ENCODE measurements at places on chromosomes 2 and 18.

GRCh38 chr2:233708942-233709341 is 3.8 kb upstream of the UGT1A5 start:
- no peak for DNase-seq

GRCh38 chr2:25664183-25664964 is 9.0 kb downstream of the DTNB start:
- peak; percentile 30 for DNase-seq

DNA sequence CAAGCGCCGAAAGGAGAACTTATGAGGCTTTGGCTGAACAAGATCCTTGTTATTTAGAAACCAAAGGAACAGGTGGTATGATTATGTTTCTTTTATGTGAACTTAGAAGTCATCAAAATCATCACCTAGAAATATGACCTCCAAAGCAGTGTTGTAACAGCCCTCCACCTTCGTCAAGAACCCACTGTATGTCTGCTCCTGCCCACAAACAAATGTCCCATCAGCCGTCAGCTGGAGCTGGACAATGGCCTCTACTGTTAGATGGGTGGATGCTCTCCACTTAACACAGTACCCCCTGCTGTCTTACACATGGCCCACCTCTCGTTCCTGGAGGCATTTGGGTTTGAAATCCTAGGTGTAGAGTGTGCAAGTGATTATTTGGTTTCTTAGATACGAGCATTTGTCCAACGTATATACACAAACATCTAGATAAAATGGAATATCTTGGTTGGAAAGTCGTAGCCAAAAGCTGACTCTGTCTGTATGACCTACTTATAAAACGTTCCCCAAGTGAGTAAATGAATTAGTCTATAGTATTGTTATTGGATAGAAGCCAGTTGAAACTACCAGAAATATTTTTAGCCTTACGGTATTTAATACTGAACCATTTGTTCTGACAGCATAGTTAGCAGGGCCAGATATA is 113.0 kb downstream of the CRIM1 start:
- DNase-seq: no peak

- DNase-seq: no peak
Observed at GRCh38 chr2:133788386-133788785, 220.1 kb upstream of the NCKAP5 start.

DNA sequence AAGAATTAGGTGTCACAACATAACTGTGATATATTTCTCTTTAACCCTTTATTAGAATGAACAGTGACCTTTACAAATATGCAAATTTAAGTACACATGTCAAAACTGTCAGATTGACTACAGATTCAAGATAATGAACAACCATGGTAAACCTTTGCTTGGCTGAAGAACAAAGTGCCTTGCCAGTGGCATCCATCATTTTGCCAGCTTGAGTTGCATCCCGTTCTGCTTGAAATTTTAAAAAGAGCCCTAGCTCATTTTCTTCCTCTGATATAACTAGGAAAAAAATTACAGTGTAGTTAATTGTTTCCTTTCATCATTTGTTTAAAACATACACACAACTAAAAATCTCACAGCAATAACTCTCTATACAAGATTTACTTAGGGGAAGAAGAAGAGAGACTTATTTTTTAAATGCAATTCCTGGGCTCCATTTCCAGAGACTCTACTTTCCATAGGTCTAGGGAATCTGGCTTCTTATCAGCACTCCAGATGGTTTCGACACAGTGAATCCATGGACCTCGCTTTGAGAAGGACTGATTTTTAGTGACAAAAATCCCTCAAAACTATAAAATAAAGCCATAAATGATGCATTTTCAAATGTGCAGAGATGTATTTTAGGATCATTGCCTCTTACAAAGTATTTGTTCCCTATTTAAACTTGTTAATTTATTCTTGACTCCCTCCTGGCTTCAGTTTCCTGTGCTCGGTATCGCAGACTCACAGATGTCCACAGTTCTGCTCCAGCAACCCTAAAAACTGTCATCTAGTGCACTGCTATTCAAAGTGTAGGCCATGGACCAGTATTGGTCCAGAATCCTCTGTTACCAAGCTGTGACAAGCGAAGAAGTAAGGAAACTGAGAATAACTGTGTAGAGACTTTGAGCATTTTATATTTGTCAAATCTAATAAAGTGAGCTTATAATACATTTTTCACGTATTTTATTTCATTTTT is 50.1 kb downstream of the ICA1L start:
- DNase-seq: no peak

GRCh38 chr2:37738266-37738885 is 66.9 kb upstream of the CDC42EP3 start:
- no peak for DNase-seq

DNA sequence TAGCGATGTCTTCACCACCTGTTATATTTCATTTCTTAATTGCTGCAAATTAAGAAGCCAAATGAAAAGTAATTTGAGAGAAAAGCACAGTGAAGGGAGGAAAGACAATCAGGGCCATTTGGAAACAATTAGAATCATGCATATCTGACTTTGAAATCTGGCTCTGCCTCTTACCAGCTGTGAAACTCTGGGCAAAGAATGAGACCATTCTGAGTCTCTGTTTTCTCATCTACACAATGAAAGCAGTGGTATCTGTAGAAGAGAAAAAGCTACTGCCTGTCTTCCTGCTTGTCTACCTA is 334.5 kb upstream of the CYRIA start:
- DNase-seq: no peak

DNA sequence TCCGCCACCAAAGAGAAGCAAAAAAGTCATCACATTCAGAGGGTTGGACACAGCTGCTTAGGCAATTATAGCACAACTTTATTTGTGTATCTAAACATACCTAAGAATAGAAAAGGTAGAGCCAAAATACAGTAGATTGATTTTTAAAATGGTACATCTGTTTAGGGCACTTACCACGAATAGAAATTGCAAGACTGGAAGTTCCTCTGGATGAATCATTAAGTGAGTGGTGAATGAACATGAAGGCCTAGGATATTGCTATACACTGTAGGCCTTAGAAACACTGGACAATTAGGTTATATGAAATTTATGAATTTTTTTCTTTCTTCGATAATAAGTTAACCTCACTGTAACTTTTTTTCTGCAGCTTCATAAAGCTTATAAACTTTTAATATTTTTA is 687.0 kb downstream of the BCL11A start:
- DNase-seq: no peak

- DNase-seq: no peak
Observed at GRCh38 chr18:32902568-32903330, 129.9 kb upstream of the KLHL14 start.

- no peak for DNase-seq
Observed at GRCh38 chr2:227739351-227739750, 6.3 kb upstream of the SCYGR8 start.

DNA sequence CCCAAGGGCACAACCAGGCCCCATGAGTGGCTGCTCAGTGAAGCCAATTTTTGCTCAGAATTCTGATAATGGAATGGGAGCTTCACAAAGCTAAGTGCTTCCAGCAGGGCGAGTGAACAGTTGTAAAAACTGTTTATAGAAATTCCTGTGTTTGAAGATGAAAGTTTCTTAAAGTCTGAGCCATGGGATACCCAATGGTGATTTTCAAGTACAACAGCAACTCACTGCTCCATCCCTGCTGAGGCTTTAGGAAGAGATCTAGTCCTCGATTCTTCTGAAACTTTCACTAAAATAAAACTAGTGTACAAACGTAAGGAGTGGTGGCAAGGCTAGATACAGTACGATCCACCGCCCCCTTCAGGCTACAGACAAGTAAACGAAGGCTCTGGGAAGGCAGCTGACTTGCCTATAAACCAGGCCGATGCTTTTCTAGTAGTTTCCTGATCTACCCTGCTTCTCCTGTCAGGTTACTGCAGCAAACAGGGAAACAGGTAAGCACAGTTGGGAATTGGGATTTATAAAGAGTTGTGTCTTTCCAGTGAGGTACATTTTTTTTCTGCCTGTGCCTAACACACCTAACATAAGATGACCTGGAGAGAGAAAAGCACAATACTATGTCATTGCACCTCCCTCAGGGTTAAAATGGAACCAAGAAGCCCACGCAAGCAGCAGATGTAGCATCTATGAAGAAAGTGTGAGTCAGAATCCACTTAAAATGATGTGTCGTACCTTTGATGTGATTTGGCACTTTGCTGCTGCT is 108.7 kb downstream of the UXS1 start:
- peak; percentile 13 for DNase-seq

GRCh38 chr2:144941743-144942488 is 422.0 kb upstream of the ZEB2 start:
- DNase-seq: no peak

GRCh38 chr2:205650450-205650849 is 31.9 kb upstream of the NRP2 start:
- peak; percentile 20 for DNase-seq

GRCh38 chr2:182473635-182474034 is 46.8 kb upstream of the PDE1A start:
- DNase-seq: no peak

GRCh38 chr2:216142540-216142939 is 33.4 kb downstream of the XRCC5 start:
- no peak for DNase-seq

DNA sequence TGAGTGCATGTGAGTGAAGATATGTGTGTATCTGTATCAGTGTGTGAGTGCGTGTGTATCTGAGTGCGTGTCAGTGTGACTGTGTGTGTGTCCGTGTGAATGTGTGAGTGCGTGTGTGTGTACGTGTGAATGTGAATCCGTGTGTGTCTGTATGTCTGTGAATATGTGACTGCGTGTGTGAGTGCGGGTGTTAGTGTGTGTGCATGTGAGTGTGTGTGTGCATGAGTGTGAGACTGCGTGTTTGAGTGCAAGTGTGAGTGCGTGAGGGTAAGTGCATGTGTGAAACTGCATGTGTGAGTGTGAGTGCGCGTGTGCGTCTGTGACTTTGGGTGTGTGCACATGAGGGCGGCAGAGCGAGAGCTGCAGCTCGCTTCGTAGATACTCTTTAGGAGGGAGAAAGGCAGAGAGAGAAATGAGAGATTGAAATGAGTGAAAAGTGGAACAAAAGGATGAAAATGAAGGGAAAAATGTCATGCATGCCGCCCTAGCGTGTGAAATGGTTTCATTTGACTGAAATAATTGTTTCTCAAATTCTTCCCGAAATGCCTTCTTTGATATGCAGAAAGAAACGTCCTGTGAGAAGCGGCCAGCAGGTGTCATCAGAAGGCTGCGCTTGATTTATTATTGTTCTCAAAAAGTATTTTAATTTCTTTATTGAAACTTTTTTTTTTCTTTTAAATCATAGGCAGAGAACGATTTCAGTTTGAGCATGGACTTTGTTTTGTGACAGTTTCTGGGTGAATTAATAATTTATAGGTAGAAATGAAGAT is 25.6 kb downstream of the ZNF407 start:
- DNase-seq: no peak
